ENCODE measurements at places on chromosomes 13 and 19.

DNA sequence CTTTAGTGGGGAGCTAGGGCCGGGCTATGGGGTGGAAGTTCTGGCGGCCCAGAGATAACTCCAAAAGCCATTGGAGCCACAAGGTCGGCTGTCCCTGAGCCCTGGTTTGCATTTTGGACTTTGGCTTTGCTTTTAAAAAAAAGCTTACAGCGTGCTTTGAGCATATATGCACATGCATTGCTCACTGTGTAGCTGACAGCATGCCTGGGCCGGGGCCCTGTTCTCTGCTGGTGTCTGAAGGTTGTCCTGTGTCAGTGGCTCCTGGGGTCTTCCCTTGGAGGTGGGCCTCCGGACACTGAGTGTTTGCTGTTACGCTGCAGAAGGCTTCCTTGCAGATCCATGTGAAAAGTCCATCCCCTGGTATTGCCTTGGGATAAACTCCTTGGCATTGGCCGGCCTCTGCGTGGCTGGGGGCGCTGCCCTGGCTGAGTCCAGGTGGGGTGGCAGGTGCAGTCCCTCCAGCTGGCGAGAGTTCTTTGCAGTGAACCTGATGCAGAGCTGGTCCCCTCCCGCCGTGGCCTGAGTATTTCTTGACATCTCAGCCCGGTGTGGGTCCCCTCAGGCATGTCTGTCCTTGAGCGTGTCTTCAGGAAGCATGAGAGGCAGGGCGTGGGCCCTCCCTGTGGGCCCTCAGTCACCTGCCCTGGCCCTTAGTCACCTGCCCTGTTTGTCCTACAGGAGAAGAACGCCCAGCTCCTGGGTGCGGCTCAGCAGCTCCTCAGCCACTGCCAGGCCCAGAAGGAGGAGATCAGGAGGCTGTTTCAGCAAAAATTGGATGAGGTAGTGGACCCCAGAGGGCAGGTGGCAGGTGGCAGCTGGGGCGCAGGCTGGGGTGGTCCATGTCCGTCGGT, 23.0 kb downstream of the PLEKHJ1 start:
- no peak for DNase-seq

DNA sequence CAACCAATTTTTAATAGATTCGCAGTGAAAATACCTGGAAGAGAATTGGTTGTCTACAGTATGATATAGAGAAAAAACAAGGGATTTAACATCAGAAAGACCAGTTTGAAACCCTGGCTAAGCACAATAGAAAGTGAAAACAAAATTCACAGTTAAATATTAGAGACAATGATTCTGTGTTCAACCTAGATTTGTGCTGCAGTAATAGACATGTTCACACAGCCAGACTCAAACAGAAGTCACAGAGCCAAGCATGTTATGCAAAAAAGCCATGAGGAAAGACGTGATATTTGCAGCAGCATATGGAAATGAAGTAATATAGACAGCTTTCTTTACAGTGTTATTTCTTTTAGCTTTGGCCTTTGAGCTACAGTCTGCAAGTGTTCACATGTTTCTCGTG, 48.1 kb downstream of the SCEL start:
- no peak for DNase-seq

DNA sequence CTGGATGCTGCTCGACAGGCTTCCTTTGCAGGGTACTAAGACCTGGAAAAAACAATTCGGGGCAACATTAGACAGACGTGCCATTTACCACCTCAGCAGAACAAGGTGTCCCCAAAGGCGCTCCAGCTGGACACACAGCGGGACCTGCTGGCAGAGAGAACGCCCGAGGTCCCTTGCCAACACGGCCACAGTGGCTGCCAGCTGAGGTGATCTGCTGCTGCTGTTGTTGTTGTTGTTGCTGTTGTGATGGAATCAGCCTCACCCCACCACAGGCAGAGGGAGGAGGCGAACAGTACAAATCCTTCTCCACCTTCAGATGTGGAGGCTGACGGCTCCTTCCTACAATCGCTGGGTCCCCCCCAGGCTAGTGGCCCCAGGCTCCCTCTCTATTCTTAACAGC, 25.2 kb downstream of the ANKRD27 start:
- no peak for DNase-seq

DNA sequence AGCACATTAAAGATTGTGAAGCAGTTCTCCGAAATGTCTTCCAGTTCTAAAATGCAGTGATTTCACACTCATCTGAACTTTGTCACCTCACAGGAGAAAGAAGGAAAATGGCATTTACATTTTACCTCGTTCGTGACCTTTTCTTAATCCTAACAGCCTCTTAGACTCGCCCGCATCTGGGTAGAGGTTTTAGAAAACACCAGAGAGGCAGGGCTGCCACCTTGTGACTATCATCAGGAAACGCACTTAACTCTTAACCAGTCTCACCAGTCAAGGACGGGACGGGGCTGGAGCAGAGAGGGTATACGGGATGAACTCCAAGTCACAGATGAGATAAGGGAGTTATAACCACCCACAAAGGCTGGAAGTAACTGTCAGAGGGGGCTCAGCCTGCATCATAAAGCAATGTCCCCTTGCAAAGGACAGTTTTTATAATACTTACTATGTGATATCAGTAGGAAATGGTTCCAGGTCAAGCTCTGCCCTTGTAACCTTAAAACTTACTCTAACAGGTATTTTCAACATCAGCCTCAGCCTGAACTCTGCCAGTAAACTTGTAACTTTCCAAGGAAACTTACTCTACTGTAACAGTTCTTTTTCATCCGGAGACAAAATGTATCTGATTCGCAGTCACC, 8.6 kb upstream of the CEACAM6 start:
- DNase-seq, result peak; percentile 9

DNA sequence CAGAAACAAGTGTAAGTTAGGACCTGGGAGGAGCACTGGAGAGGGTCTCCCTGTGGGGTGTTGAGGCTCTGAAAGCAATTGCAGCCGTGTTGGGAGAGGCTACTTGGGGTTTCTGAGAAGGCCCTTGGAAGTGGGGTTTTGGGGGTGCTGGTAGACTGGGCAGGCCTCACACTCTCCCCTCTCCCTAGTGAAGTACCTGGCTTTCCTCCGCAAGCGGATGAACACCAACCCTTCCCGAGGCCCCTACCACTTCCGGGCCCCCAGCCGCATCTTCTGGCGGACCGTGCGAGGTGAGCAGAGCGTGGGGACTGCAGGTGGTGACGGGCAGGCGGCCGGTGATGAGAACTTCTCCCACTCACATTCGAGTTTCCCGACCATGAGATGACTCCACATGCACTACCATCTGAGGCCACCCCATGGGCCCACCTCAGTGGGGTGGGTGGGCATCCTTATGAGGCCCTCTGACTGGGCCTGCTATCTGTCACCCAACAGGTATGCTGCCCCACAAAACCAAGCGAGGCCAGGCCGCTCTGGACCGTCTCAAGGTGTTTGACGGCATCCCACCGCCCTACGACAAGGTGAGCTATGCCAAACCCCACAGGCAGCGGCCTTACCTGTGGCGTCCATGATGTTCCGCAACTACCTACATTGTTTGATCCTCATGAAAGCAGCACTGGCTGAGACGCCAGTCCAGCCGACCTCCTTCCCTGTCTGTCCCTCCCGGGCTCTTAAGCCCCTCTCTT, 3.0 kb downstream of the RPL13A start:
- DNase-seq, result no peak

DNA sequence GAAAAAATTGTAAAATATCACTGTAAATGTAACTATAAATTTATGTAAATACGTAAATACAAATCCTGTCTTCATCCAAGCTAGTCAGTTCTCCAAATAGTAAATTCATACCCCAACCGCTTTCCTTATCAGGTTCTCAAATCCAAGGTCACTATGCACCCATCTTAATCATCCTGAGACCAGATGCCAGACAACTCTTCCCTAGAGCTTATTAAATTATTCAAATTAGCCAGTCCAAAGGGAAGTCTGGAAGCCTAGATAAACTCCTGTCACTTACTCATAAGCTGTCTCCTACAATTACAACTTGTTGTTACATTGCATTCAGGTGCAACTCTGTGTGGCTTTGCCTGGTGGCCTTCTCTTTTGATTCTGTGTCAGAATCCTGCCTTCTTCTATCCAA, 836.1 kb upstream of the PCDH20 start:
- DNase-seq, result no peak

- DNase-seq, result no peak
Observed at GRCh38 chr19:40803857-40804782, 5.1 kb downstream of the EGLN2 start.

DNA sequence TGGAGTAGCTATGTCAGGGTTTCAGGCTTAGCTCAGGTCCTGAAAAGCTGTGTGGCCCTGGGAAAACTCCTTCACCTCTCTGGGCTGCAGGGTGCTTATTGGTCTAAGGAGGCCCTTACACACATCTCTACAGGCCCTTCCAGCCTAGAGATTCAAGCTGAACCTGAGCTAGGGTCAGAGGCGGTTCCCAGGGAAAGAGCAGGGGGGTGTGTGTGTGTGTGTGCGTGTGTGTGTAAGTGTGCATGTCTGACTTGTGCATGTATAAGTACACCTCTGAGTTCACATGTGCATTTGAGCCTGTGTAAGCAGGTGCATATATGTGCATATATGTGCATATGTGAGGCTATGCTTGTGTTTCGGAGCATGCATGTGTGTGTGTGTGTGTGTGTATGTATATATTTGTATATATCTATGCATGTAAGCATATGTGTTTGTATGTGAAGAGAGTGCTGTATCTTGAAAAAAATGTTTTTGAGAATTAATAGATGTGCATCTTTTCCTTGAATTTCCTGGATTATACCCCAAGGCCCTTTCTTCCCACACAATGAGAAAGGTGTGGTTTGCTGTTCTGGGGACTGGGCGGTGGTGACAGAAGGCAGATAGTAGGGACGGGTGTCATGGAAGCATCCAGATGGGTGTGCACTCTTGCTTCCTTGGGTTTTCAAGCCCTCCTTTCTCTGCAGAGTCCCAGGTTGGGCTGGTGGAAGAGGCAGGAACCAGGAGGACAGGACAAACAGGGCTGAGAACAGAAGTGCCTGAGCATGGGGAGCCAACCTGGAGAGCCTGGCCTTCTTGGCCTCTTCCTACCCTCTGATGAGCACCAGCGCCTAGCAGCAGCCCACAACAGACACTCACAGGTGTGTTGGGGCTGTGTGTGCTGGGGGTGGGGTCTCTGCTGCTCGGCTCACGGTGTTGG, 150.3 kb upstream of the TSHZ3 start:
- DNase-seq, result no peak

- DNase-seq, result no peak
Observed at GRCh38 chr19:15714638-15715037, 13.2 kb upstream of the OR10H2 start.

DNA sequence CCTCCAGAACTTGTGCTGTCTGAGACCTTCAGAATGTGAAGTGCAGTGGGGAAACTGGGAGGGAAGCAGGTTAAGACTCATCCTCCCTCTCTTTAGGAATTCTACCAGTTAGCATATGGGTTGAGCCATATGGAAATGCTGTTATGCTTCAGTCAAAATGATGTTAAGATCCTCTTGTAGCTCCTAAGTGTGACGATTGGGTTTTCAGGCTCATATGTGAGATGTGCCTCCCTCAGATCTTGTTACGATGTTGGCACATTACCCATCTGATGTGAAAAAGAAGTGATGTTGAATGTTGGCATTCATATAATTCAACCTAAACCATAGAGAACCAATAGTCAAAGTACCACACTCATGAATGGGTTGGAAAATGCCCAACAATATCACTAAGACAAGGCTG, 67.8 kb upstream of the IPO5 start:
- DNase-seq, result no peak

DNA sequence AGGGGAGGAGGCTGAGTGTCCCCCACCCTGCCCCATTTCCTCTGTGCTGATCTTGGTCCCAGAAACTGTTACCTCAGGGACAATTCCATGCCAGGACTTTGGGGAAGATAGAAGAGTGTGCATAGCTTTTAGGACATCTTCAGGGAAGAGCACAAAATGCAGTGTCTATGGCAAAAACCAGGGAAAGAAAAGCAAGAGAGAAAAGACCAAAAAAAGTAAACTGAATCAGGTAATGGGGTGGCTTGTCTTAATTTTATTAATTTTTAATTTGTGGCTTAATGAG, 109.4 kb downstream of the NDFIP2 start:
- no peak for DNase-seq

GRCh38 chr13:41006978-41007743, 12.0 kb downstream of the ELF1 start:
- DNase-seq, result no peak

GRCh38 chr13:45416516-45417128, 1.6 kb downstream of the SLC25A30 start:
- no peak for DNase-seq

- no peak for DNase-seq
Observed at GRCh38 chr13:23743278-23744076, 145.7 kb downstream of the MIPEP start.

DNA sequence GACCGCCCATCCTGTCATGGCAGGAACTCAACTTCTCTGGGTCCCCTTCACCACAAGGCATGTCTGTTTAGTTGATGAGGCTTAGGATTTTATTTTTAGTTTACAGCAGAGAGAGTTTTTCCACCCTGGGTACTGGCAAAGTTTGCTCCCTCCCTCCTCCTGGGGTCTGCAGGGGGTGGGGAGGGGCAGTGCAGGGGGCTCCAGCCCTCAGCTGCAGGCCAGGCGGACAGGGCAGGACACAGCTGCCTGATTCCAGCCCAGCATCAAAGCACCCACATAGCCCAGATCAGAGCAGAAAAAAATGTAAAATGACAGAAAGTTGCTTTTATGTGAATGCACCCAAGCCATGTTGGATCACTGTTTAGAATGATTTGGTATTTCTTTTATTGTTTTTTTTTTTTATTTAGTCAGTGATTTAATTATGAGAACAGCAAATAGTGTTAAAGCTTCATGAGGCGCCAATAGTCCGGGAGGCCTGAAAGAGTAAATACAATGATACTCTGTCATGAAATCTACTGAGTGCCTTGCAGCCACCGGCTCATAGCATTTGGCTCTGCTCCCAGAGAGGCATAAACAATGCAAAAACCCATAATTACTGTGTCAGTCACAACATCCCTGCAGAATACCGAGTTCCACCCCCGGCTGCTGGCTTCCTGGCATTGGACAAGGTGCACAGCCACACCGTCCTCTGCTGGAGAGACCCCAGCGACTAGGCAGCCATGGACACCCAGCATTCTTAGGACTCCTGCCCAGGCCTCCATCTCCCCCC, 923.5 kb downstream of the UQCRFS1 start:
- DNase-seq, result peak; percentile 73

DNA sequence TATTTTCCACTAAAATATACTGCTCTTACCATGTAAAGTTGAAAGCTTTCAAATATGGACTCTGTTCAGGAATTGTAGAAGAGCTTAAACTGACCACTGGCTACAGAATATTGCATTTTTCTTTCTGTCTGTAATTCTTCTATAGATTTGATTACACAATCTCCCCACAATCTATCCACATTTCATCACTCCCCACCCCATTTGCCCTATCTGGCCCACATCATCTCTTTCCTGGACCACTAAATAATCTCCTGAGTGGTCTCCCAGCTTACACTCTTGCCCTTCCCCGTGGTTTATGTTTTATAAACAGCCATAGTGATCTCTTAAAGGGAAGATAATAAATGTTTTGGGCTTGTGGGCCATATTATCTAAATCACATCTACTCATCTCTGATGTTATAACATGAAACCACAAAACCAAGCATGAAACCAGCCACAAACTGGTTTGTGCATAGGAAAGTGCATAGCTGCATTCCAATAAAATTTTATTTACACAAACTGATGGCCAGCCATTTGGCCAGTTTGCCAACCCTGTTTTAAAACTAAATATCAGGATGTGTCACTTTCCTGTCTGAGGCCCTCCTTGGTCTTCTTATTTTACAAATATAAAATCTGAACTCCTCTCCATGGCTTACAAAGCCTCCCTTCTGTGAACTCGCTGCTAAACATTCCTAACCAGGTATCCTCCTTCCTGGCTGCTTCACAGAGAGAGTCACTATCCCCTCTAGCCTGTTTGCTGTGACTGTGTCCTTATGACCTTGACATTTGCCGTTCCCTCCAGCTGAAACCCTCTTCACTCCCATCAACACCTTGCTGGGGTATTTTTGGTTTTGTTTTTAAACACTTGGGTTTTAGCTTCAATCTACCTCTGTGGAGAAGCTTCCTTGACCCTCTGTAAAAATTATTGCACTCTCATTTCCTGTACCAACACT, 500.9 kb downstream of the GPC6 start:
- DNase-seq, result no peak

All from dorsolateral prefrontal cortex (tissue), 122 donors.